Pons (tissue), 1 donor: ENCODE measurements at places on chromosomes 3 and 15.
A peak's percentile ranks its signal among the peaks of the same experiment; 100 is the strongest.

GRCh38 chr3:181716966-181717365, 5.2 kb downstream of the SOX2 start:
- DNase-seq: no peak

GRCh38 chr3:13010780-13011572, 62.3 kb downstream of the IQSEC1 start:
- DNase-seq: no peak

DNA sequence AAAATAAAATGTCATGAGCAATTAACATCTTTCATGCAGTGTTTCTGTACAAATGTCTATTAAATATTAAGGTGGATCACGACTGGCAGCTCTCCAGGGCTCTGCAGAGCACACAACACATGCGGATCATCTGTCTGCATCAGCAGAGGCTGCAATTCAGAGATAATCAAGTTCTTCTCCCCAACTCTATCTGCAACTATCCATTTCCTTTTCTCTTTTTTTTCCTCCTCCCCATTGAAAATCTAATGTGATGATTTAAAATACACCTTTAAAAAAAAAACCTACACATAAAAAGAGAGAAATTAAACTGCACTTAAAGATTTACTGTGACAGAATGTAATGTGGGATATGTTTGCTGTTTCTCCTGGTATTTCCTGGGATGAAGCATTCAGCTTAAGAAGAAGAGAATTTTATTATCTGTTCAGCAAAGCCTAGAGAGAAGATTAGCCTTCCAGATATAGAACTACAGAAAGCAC, 352.6 kb upstream of the CCDC54 start:
- DNase-seq: peak; percentile 62

DNA sequence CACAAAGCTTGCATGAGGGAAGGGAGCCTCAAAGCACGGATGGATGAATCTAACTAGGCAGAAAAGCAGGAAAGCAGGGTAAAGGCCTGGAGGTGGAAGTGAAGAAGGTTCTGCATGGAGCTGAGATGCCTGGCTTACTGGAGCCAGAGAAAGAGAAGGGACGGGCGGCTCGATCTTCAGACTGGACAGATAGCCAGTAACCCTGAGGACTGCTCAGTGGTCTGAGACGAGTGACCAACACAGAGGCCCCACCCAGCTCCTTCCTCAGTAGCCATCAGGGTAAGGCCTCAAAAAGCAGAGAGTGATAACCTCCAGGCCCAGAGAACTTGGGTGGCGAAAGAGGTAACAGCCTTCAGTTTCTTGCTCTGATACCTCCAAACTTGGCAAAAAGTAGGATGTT, 6.4 kb downstream of the CLN6 start:
- no peak for DNase-seq
